Keratinocyte (primary cell): ENCODE measurements at places on chromosomes 1 and 21. TPM values are rescaled to one million over a fixed set of nuclear protein-coding genes. Genes with fewer than 3 reads are reported as not detected.

GRCh38 chr1:119353836-119354235, 14.7 kb upstream of the HAO2 start:
- no peaks in the 10 kb centered on the region for H3K27me3 ChIP-seq
- H3K27ac ChIP-seq: no peak overlapping the region
- no peak overlapping the region for H3K4me3 ChIP-seq
- no peak for DNase-seq

DNA sequence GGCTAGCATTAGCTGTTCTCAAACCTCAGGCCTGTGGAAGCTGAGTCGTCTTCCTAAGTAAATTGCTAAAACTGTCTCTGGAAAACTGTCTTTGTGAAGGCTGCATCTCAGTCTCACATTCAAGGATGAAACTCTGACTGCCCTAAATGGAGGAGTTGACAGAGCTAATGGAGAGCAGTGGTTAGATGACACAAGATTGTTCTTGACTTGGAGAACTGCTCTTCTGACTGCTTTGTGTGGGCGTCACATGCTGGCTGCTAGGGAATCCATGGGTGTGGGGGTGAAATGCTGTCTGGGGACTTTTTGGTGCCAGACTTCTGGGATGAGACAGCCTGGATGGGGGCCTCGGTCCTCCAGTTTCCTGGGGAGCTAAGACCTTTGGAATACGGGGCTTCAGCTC, 24.5 kb upstream of the TSPAN2 start:
- no peaks in the 10 kb centered on the region for H3K36me3 ChIP-seq
- no peak overlapping the region for H3K4me3 ChIP-seq
- no peaks in the 10 kb centered on the region for H3K27me3 ChIP-seq
- no peak overlapping the region for H3K27ac ChIP-seq
- no peak for DNase-seq

The MASP2 gene
- 0.03 TPM in 3 replicates for polyA plus RNA-seq

The PFDN2 gene
- 106 to 228 TPM (median 184 TPM) in 3 replicates for polyA plus RNA-seq

The POLR3GL gene
- 8.1 to 14.0 TPM (median 10.0 TPM) in 3 replicates for polyA plus RNA-seq

The OLFML3 gene
- polyA plus RNA-seq: 2.3 to 4.4 TPM (median 2.8 TPM) in 3 replicates
